ENCODE measurements at places on chromosomes 13 and 19.

- no peak for DNase-seq
These were observed 433.9 kb downstream of the GPC6 start for GRCh38 chr13:93660391-93661063.

GRCh38 chr19:17775245-17775927 is 19.6 kb upstream of the B3GNT3 start:
- no peak for DNase-seq

GRCh38 chr13:46804391-46804815 is 7.4 kb upstream of the ESD start:
- no peak for DNase-seq

DNA sequence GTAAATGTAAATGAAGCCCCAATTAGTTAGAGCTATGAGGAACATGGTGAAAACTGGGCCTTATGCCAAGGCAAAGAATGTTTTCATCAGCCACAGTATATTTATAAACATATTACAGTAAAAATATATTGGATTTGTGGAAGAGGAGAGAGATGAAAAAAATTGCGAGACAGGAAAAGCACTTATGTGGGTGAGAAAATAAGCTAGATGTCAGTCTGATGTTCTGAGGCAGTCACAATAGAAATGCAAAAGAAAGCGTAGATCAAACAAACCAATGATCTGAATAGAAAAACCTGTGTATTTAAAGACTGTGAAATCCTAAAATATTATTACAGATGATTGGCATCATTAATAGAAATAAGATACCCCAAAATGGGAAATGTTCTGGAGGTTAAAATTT is 1332.5 kb downstream of the SLITRK5 start:
- DNase-seq, result no peak

DNA sequence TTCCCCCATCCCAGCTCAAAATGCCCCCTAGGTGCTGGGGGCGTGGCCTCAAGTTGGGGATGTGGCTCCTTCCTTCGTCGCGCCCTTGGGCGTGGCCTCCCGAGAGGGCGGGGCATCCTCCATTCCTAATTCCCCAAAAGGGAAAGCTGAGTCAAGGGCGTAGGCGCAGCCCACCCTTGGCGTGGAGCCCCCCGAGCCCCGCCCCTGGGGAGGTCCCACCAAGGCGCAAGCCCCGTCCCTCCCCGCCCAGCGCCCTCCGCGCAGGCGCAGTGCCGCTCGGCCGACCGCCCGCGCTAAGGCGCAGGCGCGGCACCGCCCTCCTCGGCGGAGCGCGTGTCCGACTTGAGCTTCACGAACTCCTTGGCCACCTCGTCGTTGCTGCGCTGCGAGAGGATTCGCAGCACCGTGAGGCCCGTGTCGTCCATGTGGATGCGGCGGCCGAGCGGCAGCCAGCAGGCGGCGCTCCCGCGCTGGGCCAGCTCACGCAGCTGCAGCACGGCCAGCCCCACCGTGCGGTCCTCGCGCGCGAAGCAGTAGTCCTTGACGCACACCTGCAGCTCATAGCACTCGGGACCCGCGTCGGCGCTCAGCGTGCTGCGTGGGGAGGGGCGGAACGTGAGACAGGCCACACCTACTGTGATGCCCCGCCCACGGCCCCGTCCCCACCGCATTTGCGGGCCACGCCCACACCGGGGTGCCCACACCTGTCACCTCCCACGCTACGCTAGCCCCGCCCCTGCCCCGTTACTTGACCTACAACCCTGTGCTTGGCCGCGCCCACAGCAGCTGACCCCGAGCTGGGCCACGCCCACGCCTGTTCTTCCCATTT is 50.5 kb downstream of the COLGALT1 start:
- DNase-seq, result peak; percentile 68

DNA sequence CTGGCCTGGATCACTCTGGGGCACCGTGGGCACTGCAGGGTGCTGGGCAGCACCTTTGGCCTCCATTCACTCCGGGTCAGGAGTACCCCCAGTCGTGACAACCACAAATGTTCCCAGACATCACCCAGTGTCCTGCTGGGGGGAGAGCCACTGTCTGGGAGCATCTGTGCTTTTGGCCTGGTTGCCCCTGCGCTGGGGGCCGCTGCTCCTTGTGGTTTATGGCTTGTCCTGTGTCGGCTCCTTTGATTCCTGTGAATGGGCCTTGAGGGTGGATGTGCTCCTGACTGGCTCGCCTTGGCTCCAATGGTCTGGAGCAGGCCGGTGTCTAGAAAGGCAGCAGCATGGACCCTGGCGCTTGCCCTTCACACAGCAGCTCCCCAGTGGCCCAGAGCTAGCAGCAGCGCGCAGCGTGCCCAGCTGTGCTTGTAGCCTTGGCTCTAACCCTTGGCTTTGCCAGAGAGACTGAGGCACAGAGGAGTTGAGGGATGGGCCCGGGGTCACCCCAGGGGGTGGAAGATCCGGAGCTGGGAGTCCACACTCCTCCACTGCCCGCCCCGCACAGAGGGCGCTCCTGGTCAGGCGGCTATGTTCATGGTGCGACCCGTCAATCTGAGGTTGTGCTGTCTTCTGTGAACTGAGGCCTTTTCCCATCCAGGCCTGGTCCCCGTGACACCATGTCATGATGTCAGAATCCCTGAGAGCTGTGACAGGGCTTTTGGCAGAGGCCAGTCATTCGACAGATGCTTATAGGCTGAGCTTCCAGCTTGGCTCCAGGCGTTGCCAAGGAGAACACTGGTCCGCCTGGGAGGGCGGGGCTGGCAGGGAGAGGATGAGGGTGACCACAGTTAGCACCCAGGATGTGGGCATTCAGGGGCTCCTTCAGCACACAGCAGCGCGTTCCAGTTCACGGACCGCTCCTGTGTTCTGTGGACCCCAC is 4.1 kb downstream of the DAZAP1 start:
- DNase-seq, result no peak

DNA sequence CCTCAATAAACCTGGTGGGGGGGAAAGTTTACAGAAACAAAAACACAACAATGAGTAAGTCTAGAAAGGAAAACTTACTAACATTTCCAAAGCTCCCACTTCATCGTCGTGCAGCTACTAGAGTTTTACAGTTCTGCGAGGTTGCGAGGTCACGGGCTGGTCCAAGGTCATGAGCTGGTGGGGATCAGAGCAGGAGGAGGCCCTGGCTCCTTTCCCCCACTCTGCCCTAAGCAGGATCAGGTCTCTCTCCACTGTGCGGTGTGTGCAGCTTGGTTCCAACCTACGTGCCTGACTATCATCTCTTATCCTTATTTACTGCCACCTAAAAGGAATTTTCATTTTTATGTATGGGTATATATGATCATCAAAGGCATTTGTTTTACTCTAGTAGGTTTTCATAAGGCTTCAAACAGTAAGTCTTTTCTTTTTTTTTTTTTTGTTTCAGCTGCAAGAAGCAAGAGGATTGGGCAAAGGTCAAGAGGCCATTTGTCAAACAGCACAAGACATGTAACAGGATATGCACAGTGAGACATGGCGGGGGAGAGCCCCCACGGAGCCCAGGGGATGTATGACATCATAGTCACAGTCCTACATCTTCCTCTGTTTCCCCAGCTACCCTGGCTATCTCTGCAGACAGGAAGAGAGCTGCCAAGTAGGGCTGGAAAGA is 76.6 kb upstream of the POMP start:
- no peak for DNase-seq

GRCh38 chr13:78137404-78138142 is 218.9 kb upstream of the EDNRB start:
- DNase-seq, result peak; percentile 42

- no peak for DNase-seq
These were observed 8.8 kb downstream of the SCEL start for GRCh38 chr13:77544355-77544754.

GRCh38 chr19:46461537-46461936 is 9.8 kb downstream of the PNMA8A start:
- no peak for DNase-seq

DNA sequence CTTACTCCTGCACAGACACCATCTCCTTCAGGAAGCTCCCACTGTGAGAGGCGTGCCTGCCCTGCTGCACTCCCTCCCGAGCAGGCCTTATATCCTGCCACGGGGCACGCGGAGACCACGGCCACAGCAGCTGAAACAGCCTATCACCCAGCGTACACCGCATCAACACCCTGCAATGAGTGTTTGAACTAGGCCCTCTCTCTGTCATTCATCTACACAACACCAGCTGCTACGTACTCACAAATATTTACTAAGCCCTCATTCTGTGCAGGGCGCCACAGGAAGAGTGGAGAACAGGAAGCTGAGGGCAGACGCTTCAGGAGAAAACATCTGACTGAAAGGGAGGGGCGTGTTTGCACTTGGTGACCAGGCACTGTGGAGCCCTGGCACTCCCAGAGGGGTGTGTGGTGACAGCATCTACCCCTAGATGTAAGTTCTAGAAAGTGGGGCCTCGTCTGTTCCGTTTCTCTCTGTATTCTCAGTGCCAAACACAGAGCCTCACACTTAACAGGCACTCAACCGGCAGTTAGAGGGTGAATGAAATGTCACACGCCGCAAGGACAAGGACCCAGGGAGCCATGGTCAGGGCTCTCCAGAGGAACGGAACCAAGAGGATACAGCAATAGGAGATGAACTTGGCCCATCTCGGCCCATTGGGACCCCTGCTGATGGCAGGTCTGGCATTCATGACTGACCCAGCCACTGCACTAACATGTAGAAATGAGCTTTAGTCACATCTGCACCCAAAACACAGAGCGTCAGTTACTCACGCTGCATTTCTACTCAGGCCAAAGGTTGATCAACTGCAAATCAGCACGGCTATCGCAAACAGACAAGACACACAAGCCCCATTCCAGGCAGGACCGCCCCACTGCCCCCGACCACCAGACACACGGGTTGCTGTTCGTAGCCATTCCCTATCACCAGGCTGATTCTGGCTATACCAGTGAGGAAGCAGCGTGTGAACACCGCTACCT is 15.7 kb downstream of the RANBP3 start:
- no peak for DNase-seq

- no peak for DNase-seq
These were observed 744 bp downstream of the ZNF805 start for GRCh38 chr19:57241176-57241575.

DNA sequence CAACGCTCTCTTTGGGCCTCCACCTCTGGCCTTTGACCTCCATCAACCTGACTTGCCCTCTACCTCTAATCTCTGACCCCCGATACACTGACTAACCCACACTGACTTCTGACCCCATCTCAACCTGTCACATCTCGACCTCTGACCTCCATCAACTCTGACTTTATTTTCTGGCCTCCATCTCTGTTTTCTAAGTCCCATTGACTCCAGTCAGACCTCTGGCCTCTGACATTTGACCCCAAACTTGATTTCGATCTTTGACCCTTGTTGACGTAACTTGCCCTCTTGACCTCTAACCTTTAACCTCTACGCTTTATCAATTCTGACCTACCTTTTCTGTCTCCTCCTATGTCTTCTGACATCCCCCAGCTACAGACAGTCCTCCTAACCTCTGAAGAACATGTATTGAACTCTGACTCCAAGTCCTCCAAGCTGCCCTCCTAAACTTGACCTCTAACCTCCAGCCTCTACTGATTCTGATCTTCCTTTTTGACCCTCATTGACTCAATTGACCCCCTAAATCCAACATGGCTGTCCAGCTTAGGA is 780 bp downstream of the ACP4 start:
- DNase-seq, result no peak

- DNase-seq, result no peak
These were observed 897.0 kb downstream of the SLITRK6 start for GRCh38 chr13:84902243-84902642.

GRCh38 chr19:17359905-17360800 is 17.0 kb downstream of the PLVAP start:
- DNase-seq, result no peak

DNA sequence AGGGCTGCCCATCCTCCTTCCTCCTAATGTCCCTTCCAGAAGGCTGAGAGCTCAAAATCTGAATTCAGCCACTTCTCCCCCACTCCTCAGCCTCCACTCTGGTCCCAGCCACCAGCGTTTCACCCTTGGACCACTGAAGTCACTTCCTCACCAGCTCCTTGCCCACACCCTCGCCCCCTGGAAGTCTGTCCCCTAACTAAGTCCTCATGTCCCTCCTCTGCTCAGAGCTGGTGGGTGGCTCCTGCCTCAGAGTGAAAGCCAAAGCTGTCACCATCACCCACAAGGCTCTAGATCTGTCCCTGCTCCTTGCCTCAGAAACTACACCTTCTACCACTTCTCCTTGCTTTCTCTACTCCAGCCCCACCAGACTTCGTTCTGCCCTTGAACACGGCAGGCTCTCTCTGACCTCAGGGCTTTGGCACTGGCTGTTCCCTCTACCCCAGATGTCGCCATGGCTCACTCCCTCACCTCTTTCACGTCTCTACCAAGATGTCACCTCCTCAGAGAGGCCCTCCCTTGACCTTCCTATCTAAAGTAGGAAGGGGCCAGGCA is 1.7 kb downstream of the ERCC1 start:
- DNase-seq, result no peak

DNA sequence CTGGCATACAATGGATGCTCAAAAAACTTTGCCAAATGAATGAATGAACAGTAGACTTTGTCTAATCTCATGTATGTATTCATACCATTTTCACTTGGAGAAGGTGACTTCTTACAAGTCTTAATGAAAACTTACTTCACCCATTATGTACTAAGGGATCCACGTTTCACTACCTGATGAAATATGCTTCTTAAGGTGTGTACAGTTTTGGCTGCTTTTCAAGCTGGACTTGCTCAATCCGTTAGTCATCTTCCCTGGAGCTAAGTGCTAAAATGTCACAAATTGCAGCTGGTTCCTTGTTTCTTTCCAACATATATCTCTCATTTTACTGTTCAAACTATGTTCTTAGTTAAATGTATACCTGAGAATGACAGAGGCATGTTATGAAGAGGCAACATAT is 4.2 kb upstream of the CCNA1 start:
- no peak for DNase-seq

- DNase-seq, result no peak
These were observed 1.3 kb upstream of the CEACAM3 start for GRCh38 chr19:41795031-41795461.

- DNase-seq, result no peak
These were observed 81.2 kb downstream of the STARD13 start for GRCh38 chr13:33204130-33204927.

DNA sequence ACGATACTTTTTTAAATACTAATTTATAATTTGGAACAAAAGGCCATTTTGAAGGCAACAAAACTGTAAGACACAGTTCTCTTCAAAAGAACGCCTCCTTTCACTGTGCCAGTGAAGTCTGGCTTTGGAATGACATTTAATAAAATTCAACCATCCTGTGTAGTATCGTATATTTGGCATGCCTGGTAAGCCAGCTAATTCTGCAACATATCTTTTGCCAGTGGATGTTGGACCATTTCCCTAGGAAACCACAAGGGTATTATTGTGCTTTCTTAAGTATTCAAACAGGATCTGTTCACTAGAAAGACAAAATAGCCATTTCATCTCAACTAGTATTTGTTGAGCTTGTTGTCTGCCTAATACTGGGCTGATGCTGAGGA is 111.6 kb downstream of the RGCC start:
- no peak for DNase-seq

GRCh38 chr19:1250437-1251260 is 2.3 kb downstream of the MIDN start:
- DNase-seq, result no peak

GRCh38 chr13:95050800-95051615 is 250.2 kb downstream of the ABCC4 start:
- DNase-seq, result no peak

DNA sequence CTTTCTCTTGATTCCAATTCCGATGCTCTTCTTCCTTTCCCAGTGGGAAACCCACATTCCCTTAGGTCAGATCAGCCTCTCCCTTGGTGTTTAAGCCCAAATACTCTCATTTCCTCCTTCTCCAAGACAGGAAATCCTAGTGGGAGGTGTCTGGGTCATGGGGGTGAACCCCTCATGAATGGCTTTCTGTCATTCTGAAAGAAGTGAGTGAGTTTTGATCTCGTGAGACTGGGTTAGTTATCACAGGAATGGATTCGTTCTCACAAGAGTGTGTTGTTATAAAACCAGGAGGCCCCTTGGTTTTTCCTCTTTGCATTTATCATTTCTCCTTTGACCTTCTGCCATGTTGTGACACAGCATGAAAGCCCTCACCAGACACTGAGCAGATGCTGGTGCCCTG is 76.2 kb upstream of the MTIF3 start:
- DNase-seq, result no peak

Data from right renal cortex interstitium (tissue), 3 donors.